ENCODE measurements at places on chromosomes 13 and 19.

GRCh38 chr19:5138606-5139582 is 170.0 kb downstream of the KDM4B start:
- peak; percentile 75 for DNase-seq

DNA sequence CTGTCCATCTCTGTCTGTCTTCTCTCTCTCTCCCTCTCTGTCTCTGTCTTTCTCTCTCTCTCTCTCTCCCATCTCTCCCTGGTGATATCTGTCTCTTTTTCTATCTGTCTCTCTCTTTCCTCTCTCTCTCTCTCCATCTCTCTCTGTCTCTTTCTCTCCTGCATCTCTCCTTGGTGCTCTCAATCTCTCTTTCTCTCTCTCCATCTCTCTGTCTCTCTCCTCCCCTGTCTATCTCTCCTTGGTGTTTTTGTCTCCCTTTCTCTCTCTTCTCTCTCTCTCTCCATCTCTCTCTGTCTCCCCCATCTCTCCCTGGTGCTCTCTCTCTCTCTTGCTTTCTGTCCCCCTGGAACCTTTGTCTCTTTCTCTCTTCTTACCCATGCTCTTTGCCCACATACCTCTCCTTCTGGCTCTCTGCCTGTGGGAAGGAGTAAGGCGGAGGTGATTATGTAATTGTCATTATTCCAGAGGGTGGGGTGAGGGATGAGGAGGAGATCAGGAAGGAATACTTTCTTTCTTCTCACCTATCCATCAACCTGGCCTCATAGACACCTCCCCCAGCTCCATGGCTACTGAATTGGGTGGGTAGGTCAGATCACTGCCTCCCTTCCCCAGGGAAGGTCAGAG is 30.9 kb upstream of the CYP2B6 start:
- no peak for DNase-seq

- no peak for DNase-seq
Observed at GRCh38 chr19:15780610-15781418, 6.6 kb upstream of the OR10H5 start.

DNA sequence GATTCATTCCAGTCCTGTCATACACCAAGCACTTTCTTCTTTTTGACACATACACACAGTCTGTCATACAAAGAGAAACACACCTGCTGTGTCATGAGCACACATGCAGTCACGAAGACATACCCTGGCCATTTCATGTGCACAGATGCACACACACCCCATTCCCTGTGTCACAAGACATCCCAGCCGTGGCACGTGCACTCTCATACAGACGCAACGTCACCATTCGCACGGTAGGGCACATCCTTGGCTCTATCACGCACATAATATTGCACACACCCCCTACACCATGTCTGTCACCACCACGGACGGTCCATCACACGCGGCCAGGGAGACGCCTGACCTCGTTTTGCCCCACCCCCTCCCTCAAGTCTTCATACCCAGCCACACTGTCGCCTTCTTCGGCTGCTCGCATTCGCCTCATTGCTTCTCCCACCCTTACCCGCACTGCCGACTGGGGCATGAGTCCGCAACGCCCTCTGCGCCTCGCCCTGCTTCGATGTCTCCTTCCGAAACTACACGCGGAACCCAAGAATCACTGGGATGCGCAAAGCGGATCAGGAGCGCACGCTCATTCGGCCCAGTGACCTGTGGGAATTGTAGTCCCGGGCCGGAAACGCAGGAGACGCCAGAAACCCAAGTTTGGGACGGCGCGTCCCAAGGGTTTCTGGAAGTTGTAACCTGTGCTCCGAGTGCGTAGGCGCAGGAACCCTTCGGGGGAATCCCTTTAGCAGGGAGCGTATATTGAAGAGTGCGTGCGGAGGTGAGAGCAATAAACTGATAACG is 6.8 kb upstream of the ZNF283 start:
- peak; percentile 11 for DNase-seq

DNA sequence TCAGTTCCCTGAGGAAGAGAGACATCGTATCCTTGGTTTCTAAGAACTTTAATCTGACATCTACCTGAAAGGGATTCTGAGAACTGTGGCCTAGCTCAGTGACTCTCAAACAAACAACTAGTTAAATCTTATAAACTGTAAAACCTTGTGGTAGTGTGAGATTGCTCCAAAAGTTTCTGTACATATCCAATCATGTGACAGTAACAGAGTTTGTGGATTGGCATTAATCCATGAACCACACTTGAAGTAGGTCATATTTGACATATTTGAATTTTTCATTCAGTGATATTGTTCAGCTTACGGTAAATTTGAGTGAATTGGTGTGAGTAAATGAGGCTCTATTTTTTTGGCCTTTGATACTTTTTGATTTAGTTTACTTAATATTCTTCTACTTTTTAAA is 15.0 kb downstream of the TDRD3 start:
- no peak for DNase-seq

- DNase-seq: no peak
Observed at GRCh38 chr19:18345296-18345695, 4.9 kb downstream of the PGPEP1 start.

Data from stimulated activated CD8-positive, alpha-beta memory T cell treated with anti-CD3 and anti-CD28 coated beads, Interleukin-7, amount 100 ng/mL, for 48 hours (primary cell).